ENCODE measurements at places on chromosomes 11 and 22. TPM values are rescaled to one million over a fixed set of nuclear protein-coding genes. Genes with fewer than 3 reads are reported as not detected.

Gene SLC22A8
- not detected for polyA plus RNA-seq

Gene PAMR1
- polyA plus RNA-seq: 0.42 TPM

Gene FIBIN
- polyA plus RNA-seq: 0.66 TPM

Gene POLR3H
- polyA plus RNA-seq: 25.8 TPM

Gene SMTN
- 30.4 TPM for polyA plus RNA-seq

Gene ASCL2
- not detected for polyA plus RNA-seq

Gene ZNF280B
- 1.2 TPM for polyA plus RNA-seq

Gene KREMEN1
- 7.9 TPM for polyA plus RNA-seq

Gene CD248
- polyA plus RNA-seq: 2.6 TPM

Gene AGBL2
- polyA plus RNA-seq: 5.5 TPM

Gene ESAM
- polyA plus RNA-seq: 1.3 TPM

Gene APOA5
- not detected for polyA plus RNA-seq

Gene PRODH
- polyA plus RNA-seq: 0.03 TPM
